Right forelimb (tissue), 1 donor: ENCODE measurements at places on chromosomes 5 and 9.

- no peak for DNase-seq
Observed at GRCh38 chr9:89522959-89523285, 25.0 kb upstream of the SEMA4D start.

GRCh38 chr9:69834591-69835184 lies 14.1 kb downstream of the CFAP95 start:
- no peak for DNase-seq

- peak; percentile 89 for DNase-seq
Observed at GRCh38 chr9:120875954-120876841, 790 bp downstream of the PHF19 start.

DNA sequence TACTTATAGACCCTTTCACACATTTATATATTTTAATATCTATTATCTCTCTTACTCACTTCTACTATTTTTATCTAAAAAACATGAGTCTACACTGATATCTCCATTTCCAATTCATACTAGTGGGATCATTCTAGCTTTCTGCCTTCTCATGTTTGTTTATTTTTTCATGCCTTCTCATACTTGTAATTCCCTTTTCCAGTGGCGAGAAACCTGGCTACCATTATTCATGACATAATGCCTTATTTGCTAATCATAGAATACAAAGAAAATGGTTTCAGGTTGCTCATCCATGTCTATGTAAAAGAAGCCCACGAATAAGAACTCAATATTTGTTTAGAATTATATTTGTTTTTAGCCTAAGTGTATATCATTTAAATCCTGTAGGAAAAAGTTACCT lies 232.7 kb upstream of the ACTBL2 start:
- no peak for DNase-seq

- no peak for DNase-seq
Observed at GRCh38 chr9:110538647-110539041, 40.9 kb downstream of the SVEP1 start.

- DNase-seq, result no peak
Observed at GRCh38 chr5:64972591-64972990, 203.9 kb downstream of the CWC27 start.

DNA sequence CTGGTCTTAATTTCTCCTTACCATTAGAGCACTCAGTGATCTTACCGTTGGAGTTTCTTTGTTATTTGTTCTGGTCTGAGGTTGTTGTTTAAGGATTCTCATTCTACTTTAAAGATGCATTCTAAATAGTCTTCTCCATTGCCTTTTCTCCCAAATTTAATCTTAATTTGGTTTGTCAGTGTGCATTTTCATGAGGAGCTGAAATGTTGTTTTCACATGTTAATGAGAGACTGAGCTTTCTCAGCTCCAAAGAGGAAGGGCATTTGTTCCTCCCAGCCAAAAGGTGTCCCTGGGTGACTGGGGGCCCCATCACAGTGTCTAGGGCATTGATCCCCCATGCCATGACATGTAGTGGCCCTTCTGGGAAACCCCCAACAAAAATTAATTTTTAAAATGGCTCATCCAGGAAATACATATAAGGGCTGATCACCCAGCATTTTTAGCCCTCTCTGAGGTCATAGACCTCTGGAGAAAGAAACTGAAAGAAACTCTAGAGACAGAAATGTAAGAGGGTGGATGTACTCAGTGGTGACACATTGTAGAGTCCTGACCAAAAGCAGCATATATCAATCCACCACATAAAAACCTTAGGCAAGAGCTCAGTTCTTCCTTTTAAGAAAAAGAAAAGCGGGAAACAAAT lies 240.4 kb upstream of the RAI14 start:
- DNase-seq, result no peak

DNA sequence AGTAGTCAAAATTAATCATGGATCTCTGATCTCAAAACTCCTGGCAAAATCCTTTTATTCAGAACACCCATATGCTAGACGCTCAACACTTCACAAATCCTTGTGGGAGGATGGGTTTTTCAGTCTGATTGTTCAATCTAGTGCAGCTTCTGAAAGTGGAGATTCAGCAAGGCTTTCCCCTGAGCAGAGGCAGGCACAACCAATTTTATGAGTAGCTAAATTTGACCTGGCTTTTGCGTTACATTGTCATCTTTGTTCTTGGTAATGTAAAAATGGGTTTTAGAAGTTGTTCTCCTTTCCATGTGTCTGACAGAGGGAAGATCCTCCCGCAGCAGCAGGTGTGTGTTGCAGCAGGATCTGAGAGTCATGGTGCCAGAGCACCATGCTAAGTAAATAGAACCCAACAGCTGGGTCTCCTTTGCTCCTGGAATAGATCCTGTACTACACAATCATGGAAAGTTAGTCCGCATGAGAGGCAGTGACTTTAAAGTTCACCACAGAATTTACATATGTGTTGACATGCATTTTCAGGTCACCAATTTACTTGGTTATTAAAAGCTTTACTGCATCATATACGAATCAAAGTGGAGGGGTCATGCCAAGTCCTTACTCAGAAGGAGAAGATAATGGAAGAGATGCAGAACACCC lies 70.1 kb upstream of the MEF2C start:
- DNase-seq, result no peak

DNA sequence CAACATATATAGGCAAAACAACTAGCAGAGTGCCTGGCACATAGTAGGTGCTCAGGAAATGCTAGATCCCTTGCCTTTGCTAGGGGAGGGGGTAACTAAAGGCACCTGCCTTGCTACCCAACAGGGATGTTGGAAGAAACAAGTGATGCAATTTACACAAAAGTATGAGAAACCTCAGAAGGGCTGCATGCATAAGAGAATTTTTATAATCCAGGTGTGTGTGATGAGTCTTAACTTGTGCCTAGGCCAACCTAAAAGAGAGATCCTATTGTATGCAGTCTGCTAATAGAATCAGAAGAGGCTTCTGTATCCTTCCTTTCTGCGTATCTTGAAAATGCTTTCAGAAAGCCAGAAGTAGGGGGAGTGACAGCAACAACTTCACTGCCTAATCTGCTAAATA lies 135.9 kb downstream of the SLIT3 start:
- DNase-seq, result no peak

DNA sequence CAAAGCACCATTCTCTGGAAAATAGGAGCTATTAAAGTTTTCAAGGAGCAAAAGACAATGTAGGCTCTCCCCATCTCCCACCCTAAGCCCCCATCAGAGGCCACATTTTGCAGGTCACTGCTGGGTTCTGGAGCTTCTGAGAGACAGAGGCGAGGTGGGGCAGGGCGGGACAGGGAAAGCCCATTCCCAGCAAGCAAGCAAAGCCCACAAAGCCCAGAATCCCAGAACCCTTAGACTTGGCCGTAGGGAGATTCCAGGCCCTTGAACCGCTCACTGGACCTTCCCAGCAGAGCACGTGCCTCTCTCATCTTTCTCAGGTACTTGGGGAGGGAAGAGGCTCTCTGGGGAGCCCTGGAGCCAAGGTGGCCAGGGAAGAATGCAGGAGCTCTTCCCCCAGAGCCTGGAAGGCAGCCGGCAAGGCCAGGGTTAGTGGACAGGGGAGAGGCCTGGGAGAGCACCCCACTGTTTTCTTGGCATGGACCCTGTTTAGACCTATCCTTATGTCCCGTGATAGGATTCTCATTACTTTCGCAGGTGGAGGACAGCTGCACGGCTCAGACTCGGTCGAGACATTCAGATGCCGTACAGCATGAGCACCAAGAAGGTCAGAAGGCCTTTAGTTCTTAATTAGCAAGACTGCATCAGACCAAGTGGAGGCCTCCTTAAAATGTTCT lies 52.4 kb downstream of the ZNF354C start:
- peak; percentile 29 for DNase-seq

GRCh38 chr5:139575751-139576150 lies 14.6 kb downstream of the UBE2D2 start:
- no peak for DNase-seq

DNA sequence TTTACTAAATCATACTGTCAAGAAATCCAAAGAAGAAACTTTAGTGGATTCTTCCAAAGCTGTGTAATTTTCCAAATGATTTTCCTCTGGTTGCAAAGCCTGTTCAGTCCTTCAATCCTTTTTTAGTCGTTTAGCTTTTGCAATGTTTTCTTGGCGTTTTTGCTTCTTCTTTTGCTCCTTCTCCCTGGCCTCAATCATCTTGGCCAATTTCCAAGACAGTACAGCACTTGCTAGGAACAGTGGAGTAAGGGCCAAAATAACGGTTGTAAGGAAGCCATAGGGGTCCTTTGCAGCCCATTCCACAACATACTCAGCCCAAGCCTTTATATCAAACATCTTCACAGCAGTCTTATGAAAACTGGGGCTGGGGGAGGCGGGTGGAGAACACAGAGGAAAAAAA lies 2.4 kb downstream of the SMIM15 start:
- DNase-seq, result no peak

DNA sequence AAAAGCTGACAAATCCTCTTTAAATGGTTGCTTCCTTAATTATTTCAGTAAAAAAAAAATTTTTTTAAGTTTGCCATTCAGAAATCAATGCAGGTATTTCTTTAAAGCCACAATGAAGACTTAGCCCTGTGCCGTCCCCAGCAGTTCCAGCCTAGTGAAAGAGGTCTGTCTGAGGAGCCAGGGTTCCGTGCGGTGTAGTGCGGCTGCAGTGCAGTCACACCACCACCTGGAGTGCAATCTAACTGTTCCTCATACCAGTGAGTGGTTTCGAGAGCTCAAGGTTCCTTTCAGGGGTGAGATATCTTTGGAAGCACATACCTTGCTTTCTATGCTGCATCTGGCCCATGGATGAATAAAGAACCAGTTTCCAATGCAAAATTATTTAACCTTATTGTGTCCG lies 87.5 kb downstream of the FANCC start:
- DNase-seq, result no peak

DNA sequence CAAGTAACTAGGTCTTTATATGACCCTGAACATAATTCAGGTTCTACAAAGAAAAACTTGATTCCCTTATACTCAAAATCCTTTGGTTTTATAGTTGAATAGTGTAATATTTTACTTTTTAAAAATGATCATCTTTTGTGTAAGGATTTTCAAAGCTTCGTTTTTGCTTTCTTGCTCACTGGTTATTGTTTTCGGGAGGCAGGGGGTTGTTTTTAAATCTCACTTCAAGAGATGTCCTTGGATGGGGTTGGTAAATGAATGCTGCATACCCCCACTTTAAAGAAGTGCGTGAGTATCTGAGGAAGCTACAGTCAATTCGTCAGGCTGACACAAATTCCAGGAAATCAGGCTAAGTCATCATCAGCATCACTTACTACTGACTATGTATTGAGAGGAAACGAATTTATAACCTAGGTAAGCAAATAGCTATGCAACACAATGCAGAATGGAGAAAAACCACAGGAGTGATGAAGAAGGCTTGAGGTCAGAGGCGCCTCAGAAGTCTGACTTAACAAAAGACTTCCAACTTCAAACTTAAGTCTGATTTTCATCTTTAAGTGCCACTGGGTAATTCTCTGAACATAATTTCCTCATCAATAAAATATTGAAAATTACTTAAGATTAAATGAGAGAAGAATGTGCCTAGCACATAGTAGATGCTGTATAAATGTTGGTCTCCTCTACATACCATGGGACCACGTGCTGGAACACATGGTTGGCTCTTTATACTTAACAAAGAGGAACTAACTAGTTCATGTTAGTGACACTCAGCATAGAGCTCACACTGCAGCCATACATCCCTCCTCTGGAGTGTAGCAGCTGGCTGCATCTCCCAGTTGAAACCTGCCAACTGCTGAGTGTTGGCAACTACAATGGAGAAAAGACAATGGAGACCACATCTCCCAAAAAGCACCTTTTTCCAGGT lies 106.0 kb upstream of the KIF2A start:
- no peak for DNase-seq

- DNase-seq, result no peak
Observed at GRCh38 chr5:88470745-88471144, 202.1 kb upstream of the TMEM161B start.

- DNase-seq, result no peak
Observed at GRCh38 chr5:122291000-122291901, 20.8 kb upstream of the SNCAIP start.

GRCh38 chr9:83992901-83993300 lies 12.3 kb downstream of the RMI1 start:
- DNase-seq, result no peak

DNA sequence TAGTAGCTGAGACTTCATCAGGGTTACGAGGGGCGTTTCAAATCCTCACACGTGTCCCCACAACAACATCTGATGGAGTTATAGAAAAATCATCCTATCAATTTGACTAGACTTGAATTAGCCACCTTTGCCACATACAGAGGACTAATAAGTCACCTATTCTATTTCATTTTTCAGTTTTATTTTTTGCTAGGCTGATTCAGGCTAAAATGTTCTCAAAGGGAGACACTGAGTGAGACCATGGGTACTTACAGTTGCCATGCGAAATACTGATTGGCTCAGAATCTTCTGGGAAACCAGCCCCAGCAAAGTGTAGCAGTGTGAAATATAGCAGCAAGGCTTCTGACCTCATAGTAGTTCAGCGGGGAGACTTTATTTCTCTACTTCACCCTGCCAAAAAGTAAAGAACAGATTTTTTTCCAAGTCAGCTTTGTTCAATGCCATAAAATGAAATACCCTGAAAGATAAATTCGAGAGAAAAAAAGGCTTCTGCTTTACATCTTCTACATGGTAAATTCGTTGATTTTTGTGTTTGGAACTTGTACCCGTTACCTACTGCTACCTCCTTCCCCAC lies 69.9 kb downstream of the SEMA6A start:
- no peak for DNase-seq

- no peak for DNase-seq
Observed at GRCh38 chr9:27473111-27473529, 51.0 kb upstream of the IFNK start.

- DNase-seq, result no peak
Observed at GRCh38 chr5:175115831-175116230, 328.2 kb downstream of the DRD1 start.

- no peak for DNase-seq
Observed at GRCh38 chr9:131534721-131535237, 3.7 kb upstream of the UCK1 start.

GRCh38 chr5:31478901-31479300 lies 53.0 kb downstream of the DROSHA start:
- DNase-seq, result no peak

GRCh38 chr5:89595056-89595455 lies 712.1 kb upstream of the MEF2C start:
- no peak for DNase-seq

DNA sequence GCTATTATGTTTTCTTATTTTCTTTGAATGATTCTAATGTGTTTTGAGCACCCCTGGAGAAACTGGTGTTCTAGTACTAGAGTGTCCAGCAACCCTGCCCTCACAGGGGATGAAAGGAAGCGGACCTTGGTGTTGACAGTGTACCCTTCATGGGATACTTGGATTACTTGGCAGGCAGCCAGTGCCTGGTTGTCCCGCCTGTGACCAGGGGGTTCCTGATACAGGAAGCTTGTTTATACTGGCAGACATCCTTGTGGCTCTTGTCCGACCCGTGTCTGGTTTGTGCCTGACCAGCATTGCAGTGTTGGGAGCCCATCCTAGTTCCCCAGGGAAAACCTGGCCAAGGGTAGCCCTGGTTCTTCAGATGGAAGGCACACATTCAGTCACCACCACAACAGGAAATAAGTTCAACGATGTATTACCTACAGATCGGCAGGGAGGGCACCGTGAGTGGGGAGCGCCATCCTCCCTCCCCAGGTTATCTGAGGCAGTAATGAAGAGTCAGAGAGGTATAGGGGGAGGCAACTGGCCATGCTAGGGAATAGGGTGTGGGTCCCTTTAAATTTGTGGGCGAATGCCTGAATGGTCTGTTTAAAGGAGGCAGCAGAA lies 47.3 kb downstream of the CACNA1B start:
- DNase-seq, result no peak
